LoVo (cell line): ENCODE measurements at places on chromosomes 12 and 14.

- DNase-seq, result no peak
Measured at GRCh38 chr12:45918818-45919217, 71.6 kb downstream of the SCAF11 start.

DNA sequence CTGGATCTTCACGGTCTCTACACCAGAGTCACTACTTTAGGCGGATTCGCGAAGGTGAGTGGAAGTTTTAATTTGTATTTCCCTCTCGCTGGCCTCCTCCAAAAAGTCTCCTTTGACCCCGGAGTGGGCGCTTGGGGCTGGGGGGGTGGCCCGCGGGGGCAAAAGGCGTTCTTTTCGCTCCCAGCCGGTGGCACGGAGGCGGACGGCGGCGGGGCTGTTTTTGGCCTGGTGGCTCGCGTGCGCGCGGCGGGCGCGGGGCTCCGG lies 510 bp downstream of the ARID2 start:
- peak; percentile 35 for DNase-seq

GRCh38 chr12:53980802-53981496 lies 4.0 kb upstream of the HOXC10 start:
- DNase-seq, result no peak

- DNase-seq, result no peak
Measured at GRCh38 chr12:19998961-19999804, 369.2 kb upstream of the PDE3A start.
